ENCODE measurements at places on chromosomes 16 and 17.

DNA sequence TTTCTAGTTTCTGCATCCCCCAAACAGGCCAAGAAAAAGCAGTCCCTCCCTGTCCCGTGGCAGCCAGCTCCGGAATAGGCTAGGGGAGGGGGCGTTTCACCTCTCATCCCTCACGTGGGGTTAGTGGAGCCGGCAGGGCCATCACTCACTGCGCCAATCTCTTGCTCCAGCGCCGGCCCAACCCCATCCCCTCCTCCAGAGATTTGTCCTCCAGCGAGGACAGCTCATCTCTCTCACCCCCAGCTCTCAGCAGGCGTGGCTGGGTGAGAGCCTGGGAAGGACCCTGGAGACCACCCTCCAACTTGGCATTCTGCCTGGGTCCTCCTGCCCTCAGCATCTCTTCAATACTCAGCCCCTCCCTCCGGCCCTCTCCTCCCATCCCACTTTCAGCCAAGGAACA lies 74.1 kb downstream of the TMEM132E start:
- no peak for DNase-seq

DNA sequence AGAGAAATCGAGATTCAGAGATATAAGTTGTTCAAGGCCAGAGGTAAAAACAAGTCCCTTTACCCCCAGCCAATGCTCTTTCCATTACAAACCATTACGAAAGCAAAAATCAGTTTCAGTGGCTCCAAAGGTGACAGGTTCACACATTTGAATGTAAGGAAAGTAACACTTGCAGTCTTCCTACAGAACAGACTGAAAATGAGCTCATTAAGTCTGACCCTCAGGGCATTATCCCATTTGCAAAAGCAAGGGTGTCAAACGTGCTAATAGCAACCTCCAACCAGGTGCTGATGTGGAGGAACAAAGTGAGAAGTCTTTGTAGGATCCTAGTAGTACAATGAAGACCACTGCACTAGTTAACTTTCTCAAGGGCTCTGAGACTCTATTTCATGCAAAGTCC lies 65.2 kb downstream of the XPO6 start:
- DNase-seq = no peak

DNA sequence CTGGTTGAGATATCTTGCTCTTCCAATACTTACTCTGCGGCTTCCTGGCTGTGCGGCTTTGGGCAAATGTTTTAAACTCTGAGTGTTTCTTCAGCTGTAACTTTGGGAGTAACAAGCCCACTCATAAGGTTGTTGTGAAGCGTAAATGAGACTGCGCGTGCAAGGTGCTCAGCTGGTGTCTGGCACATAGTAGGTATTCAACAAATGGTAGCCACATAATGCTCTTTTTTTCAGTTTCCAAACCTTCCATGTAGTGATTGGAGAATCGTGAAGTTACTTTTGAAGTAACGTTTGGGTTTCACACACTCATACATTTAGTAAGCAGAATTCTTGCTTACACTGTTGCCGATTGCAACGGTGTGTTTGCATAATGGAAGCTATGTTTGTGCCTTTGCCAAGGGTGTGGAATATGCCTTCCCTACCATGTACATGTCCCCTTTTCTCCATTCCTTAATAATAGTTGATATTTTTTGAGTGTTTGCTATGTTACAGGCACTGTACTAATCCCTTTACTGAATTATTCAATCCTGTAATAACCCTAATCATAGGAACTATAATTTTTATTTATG lies 829 bp downstream of the DHRS7B start:
- no peak for DNase-seq

DNA sequence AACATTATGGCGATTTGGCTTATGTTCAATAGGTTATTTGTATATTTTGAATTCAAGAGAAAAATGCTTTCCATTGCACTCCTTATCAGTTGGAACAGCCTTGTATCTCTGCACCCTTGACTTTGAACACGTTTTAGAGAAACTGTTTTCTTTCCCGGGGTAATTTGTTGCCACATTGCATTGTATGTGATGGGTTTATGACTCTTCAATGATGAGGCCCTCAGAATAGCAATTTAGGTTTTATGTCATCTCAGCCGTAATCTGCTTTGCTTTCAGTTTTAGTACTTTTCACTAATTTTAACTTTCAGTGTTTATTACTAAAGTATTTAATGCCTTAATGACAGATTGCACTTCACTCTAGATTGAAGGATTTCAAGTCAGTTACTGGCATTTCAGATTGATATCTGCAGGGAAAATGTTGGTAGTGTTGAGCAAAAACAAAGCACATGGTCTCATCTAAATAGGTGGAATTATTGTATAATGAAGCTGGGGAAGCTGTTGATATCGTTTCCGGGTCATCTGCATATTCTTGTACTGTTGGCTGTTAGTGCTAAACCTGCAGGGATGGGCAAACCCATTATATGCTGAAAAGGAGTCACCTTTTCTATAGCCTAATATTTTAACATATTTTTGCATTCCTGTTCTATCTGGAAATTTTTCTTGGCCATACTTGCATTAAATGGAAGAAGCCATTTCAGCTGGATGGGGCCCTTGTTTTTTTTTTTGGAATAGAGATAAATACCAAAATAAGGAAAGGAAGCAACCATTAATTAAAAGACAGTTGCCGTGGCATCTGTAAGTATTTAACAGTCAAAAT lies 2.0 kb downstream of the LUC7L3 start:
- no peak for DNase-seq

GRCh38 chr17:40345994-40346764 lies 18.4 kb downstream of the GJD3 start:
- no peak for DNase-seq

DNA sequence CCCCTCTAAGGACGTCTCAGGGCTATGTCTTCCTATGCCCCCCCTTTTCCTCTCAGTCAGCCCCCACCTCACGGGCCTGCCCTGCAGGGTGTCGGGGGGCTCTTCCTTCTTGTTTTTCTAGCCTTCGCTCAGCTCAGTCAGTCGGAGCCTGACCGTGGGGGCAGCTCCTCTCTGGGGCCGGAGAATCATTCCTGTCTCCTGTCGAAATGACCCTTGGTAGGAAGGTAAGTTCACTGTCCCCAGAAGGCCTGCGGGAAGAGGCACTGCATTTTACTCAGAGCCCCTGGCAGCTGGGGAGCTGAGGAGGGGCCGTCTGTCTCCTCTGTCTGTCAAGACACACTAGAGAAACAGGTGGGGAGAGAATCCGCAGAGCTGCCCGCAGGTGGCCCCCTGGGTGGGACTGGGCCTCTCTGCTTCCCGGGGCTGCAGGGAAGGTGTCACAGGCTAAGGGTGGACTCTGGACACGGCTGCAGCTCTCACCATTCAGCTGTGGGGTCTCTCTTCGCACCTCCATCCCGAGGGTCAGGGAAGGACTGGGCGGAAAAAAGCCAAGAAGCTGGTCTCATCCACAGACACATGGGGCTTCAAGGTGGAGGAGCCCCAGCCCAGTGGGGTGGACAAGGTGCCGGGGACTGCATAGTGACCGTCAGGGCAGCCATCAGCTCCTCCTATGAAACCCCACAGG lies 112.8 kb upstream of the TNRC6C start:
- no peak for DNase-seq

GRCh38 chr16:75176926-75177325 lies 28.6 kb downstream of the ZFP1 start:
- DNase-seq = no peak

- no peak for DNase-seq
Observed at GRCh38 chr16:83420206-83420760, 387.5 kb upstream of the HSBP1 start.

DNA sequence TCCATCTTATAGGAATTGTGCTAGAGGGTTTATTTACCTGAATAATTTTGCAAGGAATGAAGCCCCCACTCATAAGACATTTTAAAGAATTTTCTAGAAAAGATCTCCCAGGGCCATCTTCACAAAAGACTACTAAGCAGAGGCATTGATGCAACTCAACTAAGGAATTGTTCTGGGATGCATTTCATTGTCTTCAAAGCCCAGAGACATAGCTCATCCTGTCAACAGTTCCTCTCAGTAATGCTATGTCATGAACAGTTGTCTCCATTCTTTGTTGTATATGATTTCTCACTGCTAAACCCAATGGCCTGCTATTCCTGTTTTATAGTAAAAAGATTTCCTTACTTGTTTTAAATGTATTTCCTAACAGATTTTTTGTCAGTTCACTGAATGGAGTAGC lies 136.8 kb upstream of the RBL2 start:
- no peak for DNase-seq

GRCh38 chr16:84754353-84754856 lies 54.6 kb downstream of the USP10 start:
- no peak for DNase-seq

DNA sequence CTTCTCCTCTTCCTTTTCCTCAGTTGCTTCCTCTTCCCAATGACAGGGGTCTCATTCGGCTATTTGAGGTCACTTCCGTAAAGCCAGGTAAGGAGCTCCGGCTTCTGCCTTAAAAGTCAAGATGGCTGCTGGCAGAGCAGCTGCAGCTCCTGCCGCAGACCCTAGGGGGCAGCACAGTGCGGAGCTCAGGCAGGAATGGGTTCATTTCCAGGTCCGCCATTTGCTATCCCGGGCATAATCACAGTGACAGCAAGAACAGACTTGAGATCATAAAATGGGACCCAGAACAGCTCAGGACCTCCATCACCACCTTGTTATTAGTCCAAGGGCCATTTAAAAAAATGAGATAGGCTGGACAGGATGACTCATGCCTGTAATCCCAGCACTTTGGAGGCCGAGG lies 199.5 kb downstream of the ZNF18 start:
- DNase-seq = no peak
